HS-5 (cell line): ENCODE measurements at places on chromosomes 13 and 19.
A peak's percentile ranks its signal among the peaks of the same experiment; 100 is the strongest.

- no peak for DNase-seq
Observed at GRCh38 chr13:60016229-60016628, 147.5 kb downstream of the DIAPH3 start.

GRCh38 chr19:7629347-7630054 lies at the start of the genes PET100 and XAB2:
PET100 (plus strand) TSS chr19:7629793; CDS start chr19:7629834, 41 bp downstream.
XAB2 (minus strand) TSS chr19:7629545; CDS start chr19:7629527, 18 bp downstream.
- peak; percentile 97 for DNase-seq

DNA sequence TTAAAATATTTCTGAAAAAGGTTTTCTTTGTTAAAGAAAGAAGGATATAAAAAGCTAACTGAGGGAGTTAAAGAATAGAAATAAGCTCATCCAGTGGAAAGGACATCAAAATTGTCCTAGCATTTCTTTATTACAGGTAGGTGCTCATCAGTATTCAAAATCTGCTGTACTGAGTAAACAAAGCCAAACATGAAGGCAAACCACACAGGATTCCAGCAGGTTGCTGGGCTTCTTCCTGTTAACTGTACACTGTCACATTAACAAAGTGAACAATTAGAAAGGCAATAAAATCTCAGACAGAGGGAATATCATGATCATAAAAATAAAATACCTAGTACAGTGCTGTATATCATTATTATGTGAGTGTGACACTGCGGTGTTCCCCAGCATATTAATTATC lies 1541.0 kb downstream of the SLITRK5 start:
- no peak for DNase-seq

GRCh38 chr19:5903624-5904351 lies at the start of gene NDUFA11:
NDUFA11 (minus strand) TSS chr19:5903790; CDS start chr19:5903708, 82 bp downstream.
- peak; percentile 92 for DNase-seq

DNA sequence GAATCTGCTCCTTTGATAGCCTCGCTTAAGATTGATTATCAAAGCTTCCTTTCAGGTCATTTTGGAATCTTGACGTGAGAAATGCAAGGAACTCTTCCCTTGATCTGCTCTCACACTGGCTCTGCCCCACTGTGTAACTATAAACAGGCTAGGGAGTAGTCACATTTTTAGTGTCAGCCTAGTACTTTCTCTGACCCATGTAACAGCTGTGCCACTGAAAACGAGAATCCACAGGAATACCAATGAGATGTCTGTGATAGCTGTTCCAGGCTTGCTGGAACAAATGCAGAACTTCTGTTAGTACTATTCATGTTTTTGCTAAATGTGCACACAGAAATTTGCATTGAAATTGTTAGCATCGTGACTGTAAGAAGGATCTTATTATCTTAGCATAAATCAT lies 221.3 kb downstream of the MYO16 start:
- DNase-seq = no peak

- DNase-seq = no peak
Observed at GRCh38 chr13:36297366-36298338, at the start of gene CCDC169. CCDC169 (minus strand) TSS chr13:36297814; CDS start chr13:36297719, 95 bp downstream.
